ENCODE measurements at places on chromosomes 11 and 22. TPM values are rescaled to one million over a fixed set of nuclear protein-coding genes. Genes with fewer than 3 reads are reported as not detected.

DNA sequence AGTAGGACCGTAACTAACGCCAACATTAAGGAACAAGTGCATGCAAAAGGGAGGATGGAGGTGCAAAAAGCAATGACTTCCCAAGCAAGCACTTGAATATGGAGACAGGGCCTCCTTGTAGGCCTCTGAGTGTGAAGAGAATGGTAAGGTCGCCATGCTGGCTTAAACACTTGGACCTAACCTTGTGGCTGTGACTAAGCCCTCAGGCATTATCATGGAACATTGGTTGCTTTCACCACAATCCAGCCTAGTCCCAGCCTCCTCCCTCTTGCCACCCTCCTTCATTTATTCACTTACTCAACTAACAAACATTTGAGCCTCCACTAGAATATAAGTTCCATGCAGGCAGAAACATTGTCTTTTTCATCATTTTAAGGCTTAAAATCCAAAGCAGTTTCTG, 11.9 kb upstream of the SYTL2 start:
- H3K4me3 ChIP-seq = no peak overlapping the region
- H3K36me3 ChIP-seq = no peaks in the 10 kb centered on the region
- no peaks in the 10 kb centered on the region for H3K27me3 ChIP-seq
- H3K27ac ChIP-seq = no peak overlapping the region
- H3K4me1 ChIP-seq = peaks cover 5% of the 10 kb centered on the region

- H3K4me3 ChIP-seq = no peak overlapping the region
- peak overlapping the region; percentile 39 for H3K27ac ChIP-seq
- DNase-seq = no peak
- H3K4me1 ChIP-seq = peaks cover 51% of the 10 kb centered on the region
Observed at GRCh38 chr11:19810852-19811251, 98.2 kb downstream of the NAV2 start.

DNA sequence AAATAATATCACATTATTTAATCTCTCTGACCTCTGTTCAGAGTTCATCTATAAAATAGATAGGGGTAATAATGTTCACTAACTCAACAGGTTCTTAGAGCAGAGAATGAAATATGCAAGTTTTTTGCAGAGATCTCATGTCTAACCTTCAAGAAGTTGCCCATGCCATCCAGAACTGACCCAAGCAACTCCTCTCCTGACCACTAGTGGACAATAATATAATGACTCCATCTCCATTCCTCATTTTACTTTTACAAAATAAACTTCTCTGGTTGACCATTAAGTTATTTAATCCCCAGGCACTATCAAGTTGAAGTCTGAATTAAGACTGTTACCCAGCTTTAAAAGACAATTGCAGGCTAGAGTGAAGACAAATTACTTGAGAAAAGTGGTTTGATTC, 382.6 kb downstream of the KCNA4 start:
- H3K36me3 ChIP-seq = no peaks in the 10 kb centered on the region
- H3K4me1 ChIP-seq = no peaks in the 10 kb centered on the region
- peaks cover 27% of the 10 kb centered on the region for H3K27me3 ChIP-seq
- DNase-seq = no peak

- no peak for DNase-seq
- peaks cover 29% of the 10 kb centered on the region for H3K4me1 ChIP-seq
- H3K4me3 ChIP-seq = no peak overlapping the region
Observed at GRCh38 chr22:23844739-23845202, 6.0 kb upstream of the DERL3 start.

- no peaks in the 10 kb centered on the region for H3K36me3 ChIP-seq
- H3K4me3 ChIP-seq = no peak overlapping the region
- no peak for DNase-seq
- no peak overlapping the region for H3K27ac ChIP-seq
- H3K4me1 ChIP-seq = peaks cover 11% of the 10 kb centered on the region
Observed at GRCh38 chr11:92053216-92053615, 171.4 kb upstream of the FAT3 start.

The MPZL3 gene
- 0.43 TPM for total RNA-seq

The TYR gene
- not detected for total RNA-seq

Data from neural crest cell (in vitro differentiated cells).